SJCRH30 (cell line): ENCODE measurements at places on chromosomes 11 and 22. TPM values are rescaled to one million over a fixed set of nuclear protein-coding genes. Genes with fewer than 3 reads are reported as not detected.

DNA sequence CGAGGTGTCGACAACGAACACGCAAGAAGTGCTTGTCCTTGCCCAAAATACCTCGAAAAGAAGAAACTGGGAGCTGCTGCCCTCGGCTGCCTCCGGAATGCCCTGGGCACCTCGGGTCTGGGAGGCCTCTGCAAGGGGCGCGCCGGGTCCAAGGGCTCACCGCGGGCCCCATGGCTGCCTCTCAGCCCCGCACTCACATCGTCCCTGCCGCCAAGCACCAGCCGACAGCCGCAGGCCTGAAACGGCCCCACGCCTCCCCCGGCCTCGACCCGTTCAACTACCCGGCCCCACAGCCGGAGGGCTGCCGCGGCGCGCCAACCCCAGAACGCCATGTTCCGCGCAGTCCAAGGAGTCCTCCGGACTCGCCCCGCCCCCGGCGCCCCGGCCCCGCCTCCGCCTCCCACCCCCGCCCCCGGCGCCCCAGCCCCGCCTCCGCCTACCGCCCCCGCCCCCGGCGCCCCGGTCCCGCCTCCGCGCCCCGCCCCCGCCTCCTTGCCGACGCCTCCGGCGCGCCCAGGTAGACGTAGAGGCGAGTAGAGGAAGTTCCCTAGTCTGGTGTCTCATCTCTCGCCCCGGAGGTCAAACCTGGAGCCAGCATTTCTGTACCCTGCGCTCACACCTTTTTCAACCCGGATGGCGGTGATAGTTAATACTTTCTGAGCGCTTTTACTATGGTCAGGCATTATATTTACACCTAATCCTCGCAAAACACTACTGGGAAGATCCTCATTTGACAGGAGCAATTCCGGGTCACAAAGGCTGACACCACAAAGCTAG is at the start of gene SIRT3:
SIRT3 (minus strand) TSS at position 346 of the 777 bp plus-strand sequence; CDS start at position 332, 14 bp downstream.
- peaks cover 5% of the 10 kb centered on the region for H3K4me1 ChIP-seq
- peak; percentile 78 for DNase-seq
- H3K36me3 ChIP-seq = peaks cover 6% of the 10 kb centered on the region; the same call in 1 of the 2 replicates
- H3K27ac ChIP-seq = peak within 1 kb of the TSS; percentile 64
- peak within 1 kb of the TSS; percentile 90 for H3K4me3 ChIP-seq
- H3K27me3 ChIP-seq = no peaks in the 10 kb centered on the region

DNA sequence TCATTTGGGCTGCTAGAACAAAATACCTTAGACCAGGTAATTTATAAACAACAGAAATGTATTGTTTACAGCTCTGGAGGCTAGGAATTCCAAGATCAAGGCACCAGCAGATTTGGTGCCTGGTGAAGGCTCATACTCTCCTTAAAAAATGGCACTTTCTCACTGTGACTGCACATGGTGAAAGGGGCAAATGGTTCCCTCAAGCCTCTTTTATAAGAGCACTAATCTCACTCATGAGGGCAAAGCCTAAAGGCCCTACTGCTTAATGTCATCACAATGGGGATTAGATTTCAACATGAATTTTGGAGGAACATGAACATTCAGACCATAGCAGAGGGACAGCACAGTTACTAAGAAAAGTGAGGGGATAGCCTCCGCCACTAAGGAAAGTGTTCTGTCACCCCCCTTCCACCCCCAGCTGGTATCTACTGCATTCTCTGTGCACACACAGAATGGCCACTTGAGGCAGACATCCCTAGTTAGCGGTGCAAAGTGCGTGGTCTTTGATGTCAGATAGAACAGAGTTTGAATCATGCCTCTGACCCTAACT is 47.2 kb upstream of the CEP295 start:
- H3K4me1 ChIP-seq = peaks cover 10% of the 10 kb centered on the region
- no peak overlapping the region for H3K27ac ChIP-seq
- no peak overlapping the region for H3K4me3 ChIP-seq
- peak; percentile 19 for DNase-seq
- no peaks in the 10 kb centered on the region for H3K36me3 ChIP-seq
- no peaks in the 10 kb centered on the region for H3K27me3 ChIP-seq

GRCh38 chr11:35066783-35067423 is 72.1 kb upstream of the CD44 start:
- no peaks in the 10 kb centered on the region for H3K36me3 ChIP-seq
- H3K4me1 ChIP-seq = no peaks in the 10 kb centered on the region
- H3K4me3 ChIP-seq = no peak overlapping the region

DNA sequence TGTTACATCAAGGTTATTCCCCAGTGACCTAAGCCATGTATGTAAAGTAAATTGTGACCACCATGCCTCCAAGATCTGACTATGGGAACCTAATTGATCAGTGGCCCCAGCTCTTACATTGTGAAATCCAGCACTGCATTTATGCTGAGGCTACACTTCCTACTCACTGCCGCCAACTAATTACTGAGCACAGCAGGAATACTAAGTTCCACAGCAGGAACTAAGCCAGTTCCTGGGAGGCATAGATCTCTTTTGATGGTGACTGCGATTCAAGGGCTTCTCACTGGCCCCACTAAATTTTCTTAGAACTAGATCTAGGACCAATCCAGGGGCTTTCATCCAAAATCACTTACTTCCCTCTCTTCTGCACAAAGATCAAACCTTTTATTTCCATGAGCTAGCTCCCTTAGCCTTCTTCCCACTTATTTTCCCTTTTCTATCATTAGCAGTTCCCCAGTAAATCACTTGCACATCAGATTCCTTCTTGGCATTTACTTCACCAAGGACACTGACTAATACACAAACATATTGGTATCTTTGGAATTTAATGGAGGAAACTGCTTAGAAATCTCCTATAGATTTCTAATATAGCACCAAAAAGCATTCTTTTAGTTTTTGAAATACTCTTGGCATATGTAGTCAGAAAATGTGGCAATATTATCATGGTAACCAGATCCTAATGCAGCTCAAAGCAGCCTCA is 46.0 kb downstream of the CNTN5 start:
- H3K27me3 ChIP-seq = no peaks in the 10 kb centered on the region
- no peak for DNase-seq
- H3K36me3 ChIP-seq = no peaks in the 10 kb centered on the region

DNA sequence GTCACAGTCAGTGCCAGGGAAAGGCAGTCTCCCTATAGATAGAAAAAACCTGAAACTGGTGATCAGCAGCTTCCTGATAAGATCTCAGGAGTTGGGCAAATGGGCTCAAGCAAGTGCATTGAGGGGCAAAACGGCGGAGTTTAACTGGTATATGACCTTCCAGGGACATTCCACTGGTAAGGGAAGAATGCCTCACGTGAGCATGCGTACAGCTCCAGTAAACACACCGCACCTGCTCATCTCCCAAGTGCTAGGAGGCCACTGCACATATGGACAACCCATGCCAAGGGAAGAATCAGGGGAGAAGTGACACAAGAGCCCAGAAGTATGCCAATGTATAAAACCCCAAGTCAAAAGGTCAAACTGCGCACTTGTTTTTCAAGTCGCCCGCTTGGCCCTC is 11.6 kb downstream of the HEPHL1 start:
- no peak for DNase-seq
- no peak overlapping the region for H3K27ac ChIP-seq
- no peaks in the 10 kb centered on the region for H3K27me3 ChIP-seq
- no peaks in the 10 kb centered on the region for H3K36me3 ChIP-seq
- H3K4me3 ChIP-seq = no peak overlapping the region

DNA sequence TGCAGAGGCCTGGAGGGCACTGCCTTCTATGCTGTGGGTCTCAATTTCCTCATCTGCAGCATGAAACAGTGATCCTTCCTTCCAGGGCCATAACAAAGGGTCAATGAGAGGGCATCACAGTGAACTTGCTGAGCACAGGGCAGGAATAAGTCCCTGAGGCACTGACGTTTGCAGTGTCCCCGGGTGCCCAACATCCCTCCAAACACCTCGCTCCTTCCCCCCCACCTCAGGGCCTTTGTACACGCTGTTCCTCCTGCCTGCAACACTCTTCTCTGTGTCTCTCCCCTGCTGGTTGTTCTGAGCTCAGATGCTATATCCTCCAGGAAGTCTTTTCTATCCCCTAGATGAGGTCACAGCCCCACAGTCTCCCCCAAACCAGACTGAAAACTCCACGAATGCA is 59.7 kb upstream of the TCF20 start:
- no peak for DNase-seq
- no peaks in the 10 kb centered on the region for H3K36me3 ChIP-seq
- H3K27ac ChIP-seq = no peak overlapping the region
- no peak overlapping the region for H3K4me3 ChIP-seq

- no peak overlapping the region for H3K4me3 ChIP-seq
- H3K27ac ChIP-seq = no peak overlapping the region
- DNase-seq = no peak
- no peaks in the 10 kb centered on the region for H3K36me3 ChIP-seq
These were observed 40.3 kb upstream of the MPEG1 start for GRCh38 chr11:59253001-59253400.

- peaks cover 8% of the 10 kb centered on the region for H3K4me1 ChIP-seq
- DNase-seq = no peak
- H3K4me3 ChIP-seq = no peak overlapping the region
- no peaks in the 10 kb centered on the region for H3K27me3 ChIP-seq
These were observed 50.0 kb downstream of the TRIM44 start for GRCh38 chr11:35712533-35712932.

DNA sequence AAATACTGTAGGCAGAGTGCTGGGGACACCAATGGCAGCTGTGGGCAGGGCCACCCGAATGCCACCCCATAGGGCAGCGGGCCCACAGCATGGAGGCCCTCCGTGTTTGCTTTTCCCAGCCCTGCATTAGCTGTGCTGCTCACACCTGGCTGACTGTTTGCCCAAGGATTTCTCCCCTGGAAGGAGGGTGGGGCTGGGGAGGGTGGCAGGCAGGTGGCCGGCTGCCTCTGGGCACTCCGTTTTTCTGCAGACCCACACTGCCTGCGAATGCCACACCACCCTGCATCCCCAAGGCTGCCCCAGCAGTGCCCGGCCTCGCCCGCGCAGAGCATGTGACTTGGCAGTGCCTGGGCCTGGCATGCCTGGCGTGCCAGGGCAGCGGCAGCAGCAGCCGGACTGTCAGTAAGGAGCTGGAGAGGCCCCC is 19.6 kb downstream of the DAGLA start:
- H3K36me3 ChIP-seq = no peaks in the 10 kb centered on the region
- H3K4me3 ChIP-seq = no peak overlapping the region
- DNase-seq = no peak
- H3K27ac ChIP-seq = no peak overlapping the region

- no peaks in the 10 kb centered on the region for H3K27me3 ChIP-seq
- peak; percentile 77 for DNase-seq
- peak overlapping the region; percentile 66 for H3K27ac ChIP-seq
- H3K4me1 ChIP-seq = peaks cover 29% of the 10 kb centered on the region
These were observed 14.1 kb downstream of the FAM83F start for GRCh38 chr22:40008726-40009291.

DNA sequence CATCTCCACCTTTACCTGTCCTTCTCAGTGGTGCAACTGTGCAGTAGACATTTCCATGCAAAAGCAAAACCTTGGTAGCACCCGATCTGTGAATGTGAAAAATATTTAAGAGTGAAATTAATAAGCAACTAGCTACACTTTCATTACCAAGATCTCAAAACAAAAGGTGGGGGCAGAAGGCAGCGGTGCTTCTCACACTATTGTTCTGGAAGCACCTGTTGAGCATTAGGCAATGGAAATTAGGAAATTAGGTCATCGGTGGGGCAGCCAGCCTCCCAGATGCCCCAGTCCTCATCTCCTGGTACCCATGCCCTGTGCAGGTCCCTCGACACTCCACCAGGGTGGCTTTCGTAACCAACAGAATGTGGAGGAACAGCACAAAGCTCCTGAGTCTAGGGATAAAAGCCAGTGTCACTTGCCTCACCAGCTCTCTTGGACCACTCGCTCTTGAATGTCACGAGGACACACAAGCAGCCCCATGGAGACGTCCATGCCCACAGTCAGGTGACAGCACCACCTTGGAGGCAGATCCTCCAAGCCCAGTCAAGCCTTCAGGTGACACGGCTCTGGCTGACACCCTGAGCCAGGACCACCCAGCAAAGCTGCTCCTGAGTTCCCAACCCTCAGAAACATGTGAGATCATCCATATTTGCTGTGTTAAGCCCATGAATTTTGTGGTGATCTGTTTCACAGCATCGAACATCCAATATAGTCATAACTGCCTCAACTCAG is 3.3 kb downstream of the LTO1 start:
- peaks cover 11% of the 10 kb centered on the region; the same call in 1 of the 2 replicates for H3K36me3 ChIP-seq
- peaks cover 3% of the 10 kb centered on the region; the same call in 1 of the 2 replicates for H3K4me1 ChIP-seq
- no peak for DNase-seq
- no peak overlapping the region for H3K27ac ChIP-seq

- no peak overlapping the region for H3K27ac ChIP-seq
- no peaks in the 10 kb centered on the region for H3K36me3 ChIP-seq
- DNase-seq = no peak
- 0 out of 2 replicates have a peak, but pooled peaks cover 3% of the 10 kb centered on the region for H3K27me3 ChIP-seq
- H3K4me1 ChIP-seq = no peaks in the 10 kb centered on the region
These were observed 35.8 kb downstream of the OR4C6 start for GRCh38 chr11:55697817-55698216.

DNA sequence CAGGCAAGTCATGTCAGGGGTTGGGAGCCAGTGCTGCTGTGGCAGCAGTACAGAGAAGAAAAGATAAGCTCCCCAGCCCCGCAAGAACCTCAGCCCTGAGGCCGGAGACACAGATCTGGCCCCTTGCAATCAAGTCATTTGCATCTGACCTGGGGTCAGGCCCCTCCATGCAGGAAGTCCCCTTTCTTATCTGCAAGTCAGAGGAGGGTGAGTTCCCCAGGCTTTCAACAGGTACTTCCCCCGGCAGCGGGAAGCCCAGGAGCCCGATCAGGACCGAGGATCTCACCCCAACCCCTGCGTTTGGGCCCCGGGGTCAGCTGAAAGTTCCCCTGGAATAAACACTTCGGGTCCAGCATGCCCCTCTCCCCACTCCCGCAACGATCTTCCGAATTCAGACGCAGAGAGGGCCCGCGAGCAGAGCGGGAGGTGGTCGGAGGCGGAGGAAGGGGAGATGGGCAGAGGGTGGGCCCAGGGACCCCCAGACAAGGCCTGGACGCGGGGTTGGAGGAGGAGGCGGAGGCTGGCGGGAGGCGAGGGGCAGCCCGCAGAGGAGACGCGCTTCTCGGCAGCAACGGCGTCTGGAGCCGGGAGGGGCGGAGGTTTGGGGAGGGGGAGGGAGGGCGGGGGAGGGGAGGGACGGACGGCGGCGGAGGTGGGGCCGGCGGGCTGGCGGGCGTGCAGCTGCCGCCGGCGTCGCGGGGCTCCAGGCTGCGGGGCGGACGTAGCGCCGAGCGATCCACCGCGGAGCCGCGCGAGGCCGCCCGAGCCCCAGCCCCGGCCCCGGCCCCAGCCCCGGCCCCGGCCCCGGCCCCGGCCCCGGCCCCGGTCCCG is at the start of gene TSPAN18:
TSPAN18 (plus strand) TSS at position 680 of the 831 bp plus-strand sequence. CDS start 179,455 bp downstream, outside the sequence.
- peak within 1 kb of the TSS; percentile 78 for H3K4me3 ChIP-seq
- H3K4me1 ChIP-seq = peaks cover 23% of the 10 kb centered on the region
- DNase-seq = peak; percentile 60
- H3K36me3 ChIP-seq = no peaks in the 10 kb centered on the region
- H3K27ac ChIP-seq = peak within 1 kb of the TSS; percentile 63

Gene ROBO4
- total RNA-seq = 0.10 and 0.22 TPM in 2 replicates

Gene VSIG10L2
- 0.02 TPM in 1 of 2 replicates, not detected in the other for total RNA-seq

Gene NCAPD3
- 71.2 and 75.7 TPM in 2 replicates for total RNA-seq

Gene TRIM29
- not detected in 2 replicates for total RNA-seq

Gene OR51G2
- total RNA-seq = not detected in 2 replicates

Gene C11orf21
- total RNA-seq = not detected in 2 replicates

Gene SLC22A9
- not detected in 2 replicates for total RNA-seq

Gene SMCO4
- total RNA-seq = 4.0 and 4.9 TPM in 2 replicates
